AG10803 (cell line): ENCODE measurements at places on chromosomes 16 and 17.
A peak's percentile ranks its signal among the peaks of the same experiment; 100 is the strongest.

GRCh38 chr16:67773099-67773498 is 33.3 kb downstream of the RANBP10 start:
- DNase-seq, result no peak

- DNase-seq, result no peak
These were observed 292.4 kb downstream of the CPPED1 start for GRCh38 chr16:12511308-12511707.

GRCh38 chr17:82343560-82343959 is 10.0 kb upstream of the SECTM1 start:
- no peak for DNase-seq

DNA sequence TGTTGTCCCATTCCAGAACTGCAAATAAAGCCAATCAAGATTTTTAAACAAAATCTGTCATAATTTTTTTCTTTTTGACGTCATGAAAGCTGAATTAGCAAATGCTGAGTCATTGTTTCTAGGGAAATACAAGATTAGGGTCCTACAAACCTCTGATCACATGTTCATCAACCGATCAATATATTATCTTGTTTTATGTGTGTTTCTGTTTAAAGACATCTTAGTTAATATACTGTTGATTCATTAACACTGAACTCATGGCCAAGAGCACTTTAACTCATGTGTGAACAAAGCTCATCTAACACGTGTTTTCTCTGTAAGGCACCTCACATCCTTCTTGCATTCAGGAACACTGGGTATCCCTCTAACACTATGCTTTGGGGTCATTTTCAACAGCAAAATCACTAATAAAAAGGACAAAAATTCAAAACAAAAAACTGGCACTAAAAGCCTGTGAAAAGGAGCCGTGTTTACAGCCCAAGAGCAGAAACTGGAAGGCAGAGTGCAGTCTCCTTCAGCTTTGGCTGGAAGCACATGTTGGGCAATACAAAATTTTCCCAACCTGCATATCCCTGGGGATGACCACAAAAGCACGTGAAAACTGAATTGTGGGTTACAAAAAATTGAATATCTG is 102.5 kb downstream of the PARN start:
- peak; percentile 96 for DNase-seq

- DNase-seq, result no peak
These were observed 30.4 kb downstream of the CCDC182 start for GRCh38 chr17:57714665-57715180.

DNA sequence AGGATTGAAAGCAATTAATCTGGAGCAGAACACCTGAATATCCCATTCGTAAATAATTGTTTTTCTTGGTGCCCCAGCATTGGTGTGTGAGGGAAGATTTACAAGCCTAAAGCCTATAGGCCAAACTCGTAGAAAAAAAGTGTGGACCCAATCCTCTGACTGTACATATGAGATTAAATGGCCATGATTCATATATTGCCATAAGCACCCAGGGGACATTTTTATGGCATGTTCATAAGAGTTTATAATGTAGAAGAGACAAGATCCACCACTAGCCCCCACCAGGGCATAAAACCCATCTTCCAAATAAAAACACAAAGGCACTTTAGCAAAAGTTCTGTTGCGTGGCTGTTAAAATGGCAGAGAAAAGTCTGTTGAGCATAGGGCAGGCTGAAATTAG is 15.5 kb upstream of the SALL1 start:
- no peak for DNase-seq

- peak; percentile 11 for DNase-seq
These were observed 49.9 kb upstream of the COX10 start for GRCh38 chr17:14019186-14019956.

DNA sequence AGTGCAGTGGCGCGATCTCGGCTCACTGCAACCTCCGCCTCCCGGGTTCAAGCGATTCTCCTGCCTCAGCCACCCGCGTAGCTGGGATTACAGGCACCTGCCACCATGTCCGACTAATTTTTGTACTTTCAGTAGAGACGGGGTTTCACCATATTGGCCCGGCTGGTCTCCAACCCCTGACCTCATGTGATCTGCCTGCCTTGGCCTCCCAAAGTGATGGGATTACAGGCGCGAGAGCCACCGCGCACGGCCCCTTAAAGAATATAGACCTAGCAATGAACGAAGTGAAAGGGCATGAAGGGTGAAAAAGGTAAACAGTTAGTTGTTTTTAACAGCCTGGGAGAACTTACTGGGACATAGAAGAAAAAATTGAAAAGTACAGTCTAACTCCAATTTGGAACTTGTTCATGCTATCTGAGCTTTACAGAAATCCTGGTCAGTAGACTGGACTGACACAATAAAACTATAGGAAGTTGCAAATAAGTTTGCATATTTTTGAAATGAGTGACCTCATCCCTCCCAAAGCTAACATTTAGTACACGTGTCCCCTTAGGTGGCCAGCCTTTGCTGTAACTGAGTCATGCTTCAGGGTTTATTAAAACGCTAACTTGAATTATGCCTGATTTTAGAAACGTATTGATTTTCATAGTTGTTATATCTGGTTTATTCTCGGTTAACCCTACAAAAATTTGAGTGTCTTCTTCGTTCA is 1.8 kb downstream of the COG1 start:
- DNase-seq, result peak; percentile 37

DNA sequence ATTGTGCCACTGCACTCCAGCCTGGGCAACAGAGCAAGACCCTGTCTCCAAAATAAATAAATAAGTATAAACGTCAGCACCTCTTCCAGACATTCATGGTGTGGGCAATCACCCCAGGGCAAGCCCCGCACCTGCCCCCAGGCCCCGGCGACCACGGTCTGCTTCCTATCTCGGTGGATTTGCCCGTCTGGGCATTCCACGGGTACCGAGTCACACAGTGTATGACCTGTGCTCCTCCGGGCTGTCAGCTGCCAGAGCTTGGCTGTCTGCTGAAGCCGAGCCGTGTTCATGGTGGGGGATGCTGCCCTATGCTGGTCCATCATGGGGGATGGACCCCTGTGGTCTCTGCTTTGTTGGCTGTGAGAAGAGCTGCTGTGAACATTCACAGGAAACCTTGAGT is 15.4 kb downstream of the CYBC1 start:
- no peak for DNase-seq

GRCh38 chr17:76255801-76256429 is 9.2 kb upstream of the UBALD2 start:
- no peak for DNase-seq

DNA sequence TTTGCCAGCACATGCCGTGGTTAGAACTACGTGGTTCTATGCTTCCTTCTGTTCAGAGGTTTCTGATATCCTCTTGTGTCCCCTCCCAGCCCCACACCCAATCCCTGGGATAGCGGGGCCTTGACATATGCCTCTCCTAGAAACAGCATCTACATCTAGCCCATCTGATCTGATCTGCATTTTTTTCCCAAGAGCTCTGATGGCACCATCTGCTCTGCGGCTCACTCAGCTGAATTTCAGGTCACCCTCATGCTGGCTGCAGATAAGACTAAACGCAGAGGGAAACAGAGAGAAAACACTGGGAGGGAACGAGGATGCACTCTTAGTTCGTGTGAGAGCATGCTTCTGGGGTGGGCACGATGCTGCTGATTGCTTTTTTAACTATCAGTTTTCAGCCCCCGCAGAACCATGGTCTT is 10.7 kb downstream of the WIPI1 start:
- DNase-seq, result no peak

DNA sequence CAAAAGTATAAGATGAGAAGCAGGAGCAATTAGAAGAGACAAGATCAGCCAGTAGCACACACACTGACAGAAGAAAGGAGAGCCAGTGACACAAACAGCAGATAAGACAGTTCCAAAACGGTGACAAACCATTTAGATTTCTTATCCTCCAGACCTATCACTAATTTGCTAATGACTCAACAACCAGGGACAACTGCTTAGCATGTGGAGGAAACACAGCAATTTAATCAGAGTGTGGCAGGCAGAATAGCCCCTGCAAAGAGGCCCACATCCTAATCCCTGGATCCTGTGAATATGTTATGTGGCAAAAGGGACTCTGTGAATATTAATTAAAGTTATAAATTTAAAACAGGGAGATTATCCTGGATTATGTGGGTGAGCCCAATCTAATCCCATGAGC is 81.1 kb downstream of the CACNG1 start:
- DNase-seq, result no peak

DNA sequence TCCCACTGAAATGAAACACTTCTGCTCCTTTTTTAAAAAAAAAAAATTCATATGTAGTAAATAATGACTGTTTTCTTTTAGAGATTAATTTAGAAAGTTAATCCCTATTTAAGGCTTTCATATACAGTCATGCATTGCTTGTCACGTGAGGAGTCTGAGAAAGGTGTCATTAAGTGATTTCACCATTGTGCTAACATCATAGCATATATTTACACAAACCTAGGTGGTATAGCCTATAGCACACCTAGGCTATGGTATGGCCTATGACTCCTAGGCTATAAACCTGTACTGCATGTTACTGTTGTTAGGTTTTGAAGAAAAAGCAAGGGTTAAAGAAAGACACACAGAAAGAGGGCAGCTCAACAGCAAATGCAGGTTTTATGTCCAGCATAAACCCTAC is 13.7 kb downstream of the PPY start:
- no peak for DNase-seq

GRCh38 chr16:4660454-4661007 is 32.8 kb upstream of the NUDT16L1 start:
- peak; percentile 31 for DNase-seq

DNA sequence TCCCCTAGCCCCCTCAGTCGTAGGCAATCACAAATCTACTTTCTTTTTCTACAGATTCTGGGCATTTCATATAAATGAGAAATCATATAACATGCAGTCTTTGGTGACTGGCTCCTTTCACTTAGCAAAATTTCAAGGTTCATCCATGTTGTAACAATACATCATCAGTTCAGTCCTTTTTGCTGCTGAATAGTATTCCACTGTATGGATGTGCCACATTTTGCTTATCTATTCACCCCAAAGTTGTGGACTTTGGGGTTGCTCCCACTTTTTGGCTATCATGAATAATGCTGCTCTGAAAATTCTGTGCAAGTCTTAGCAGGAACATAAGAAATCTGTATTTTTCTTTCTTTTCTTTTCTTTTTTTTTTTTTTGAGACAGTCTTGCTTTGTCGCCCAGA is 39.0 kb downstream of the MRM1 start:
- no peak for DNase-seq

DNA sequence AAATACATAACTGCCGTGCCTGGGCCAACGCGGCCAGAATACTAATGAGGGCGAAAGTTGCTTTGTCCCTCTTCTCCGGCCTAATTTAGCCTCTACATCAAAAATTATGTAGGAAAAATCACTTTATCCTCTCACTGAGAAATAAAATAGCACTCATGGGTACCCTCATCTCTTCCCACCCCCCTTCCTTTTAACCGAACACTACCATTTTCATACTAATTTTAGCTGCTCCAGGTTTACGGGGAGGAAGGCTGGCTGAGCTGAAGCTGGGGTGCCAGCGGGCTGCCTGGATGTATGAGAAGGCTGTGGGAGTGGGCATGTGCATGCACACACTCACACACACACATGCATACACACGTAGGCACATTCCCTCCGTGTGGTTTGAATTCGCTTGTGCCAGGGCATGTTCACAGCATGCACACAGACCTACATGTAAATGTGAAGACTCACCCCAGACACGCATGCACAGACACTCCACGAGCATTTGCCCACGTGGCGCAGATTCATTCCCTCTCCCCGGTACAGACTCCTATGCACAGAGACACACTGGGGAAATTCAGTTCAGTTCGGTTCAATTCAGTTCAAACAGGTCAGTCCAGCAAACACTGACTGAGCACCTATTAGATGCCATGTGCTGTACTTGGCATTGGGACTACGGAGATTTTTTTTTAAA is 145.1 kb downstream of the MRM1 start:
- no peak for DNase-seq

GRCh38 chr16:50351116-50351515 is 17.7 kb downstream of the BRD7 start:
- no peak for DNase-seq

- DNase-seq, result no peak
These were observed at the start of gene ATP2A3 for GRCh38 chr17:3964203-3965117. Gene ATP2A3 (minus strand): TSS chr17:3964437. CDS start chr17:3964291, 146 bp downstream.

DNA sequence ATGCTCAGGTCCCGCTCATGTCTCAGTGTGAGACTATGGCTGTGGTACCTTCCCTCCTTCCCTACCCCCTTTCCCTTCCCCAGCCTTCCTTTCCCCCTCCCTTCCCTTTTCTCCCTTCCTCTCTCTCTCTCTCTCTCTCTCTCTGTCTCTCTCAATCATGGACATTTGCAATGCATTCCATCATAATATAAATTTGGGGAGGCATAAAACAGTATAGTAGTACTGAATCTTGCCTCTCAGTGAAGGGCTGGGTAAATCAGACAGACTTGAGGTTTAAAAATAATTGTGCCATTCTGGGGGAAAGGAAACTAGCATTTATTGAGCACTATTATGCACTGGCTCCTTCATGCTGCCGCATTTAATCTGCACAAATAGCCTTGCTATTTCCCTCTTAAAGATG is 4.3 kb downstream of the ZKSCAN2 start:
- no peak for DNase-seq

GRCh38 chr16:49763826-49764225 is 92.1 kb downstream of the ZNF423 start:
- DNase-seq, result no peak

DNA sequence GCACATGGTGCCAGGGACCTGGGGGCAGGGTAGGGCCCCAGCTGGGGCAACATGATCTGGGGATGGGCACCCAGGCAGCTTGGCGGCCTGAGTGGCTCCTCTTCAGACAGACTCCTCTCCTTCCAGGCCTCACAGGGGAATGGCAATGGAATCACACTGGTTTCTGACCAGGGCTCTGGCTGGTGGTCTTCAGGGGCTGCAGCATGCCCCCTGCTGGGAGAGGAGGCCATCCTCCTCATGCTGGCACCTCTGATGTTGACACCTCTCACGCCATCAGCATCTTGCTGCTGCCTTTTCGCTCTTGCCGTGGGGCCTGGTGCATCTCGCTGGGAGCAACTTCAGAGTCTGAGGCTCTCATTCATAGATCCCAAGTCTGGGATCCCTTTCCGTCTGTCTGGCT is 11.2 kb upstream of the GFOD2 start:
- DNase-seq, result no peak

DNA sequence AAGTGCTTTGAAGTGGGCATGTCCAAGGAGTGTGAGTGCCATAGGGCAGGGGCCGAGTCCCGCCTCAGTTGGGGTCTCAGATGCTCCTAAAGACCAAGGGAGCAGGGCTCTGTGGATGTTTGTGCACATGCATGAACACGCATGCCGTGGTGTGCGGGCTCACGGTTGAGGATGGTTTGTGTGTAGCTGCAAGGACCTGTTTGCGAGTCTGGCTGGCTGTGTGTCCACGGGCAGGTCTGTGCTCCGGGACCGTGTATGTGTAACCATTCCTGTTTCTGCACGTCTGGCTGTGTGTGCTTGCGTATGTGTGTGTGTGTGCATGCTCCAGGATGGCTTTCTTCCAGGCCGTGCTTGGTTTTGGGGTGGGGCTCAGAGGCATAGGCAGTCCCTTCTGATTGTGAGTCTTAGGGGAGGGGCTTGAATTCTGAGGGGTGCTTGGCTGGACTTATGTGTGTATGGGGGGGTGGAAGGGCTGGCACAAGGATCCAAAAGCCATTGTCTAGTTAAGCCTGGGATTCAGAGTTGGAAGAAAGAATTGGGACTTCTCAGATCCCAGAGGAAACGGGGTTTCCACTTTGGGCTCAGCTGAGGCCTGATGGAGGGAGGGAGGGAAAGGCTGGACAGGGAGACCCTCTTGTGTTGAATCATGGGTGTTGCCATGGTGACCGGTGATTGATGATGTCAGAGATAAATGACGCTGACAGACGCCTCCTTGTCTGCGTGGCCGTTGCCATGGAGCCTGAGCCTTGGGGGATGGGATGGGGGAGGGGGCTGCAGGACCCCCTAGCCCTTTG is 14.4 kb downstream of the GJD3 start:
- no peak for DNase-seq

GRCh38 chr16:85240982-85241924 is 129.0 kb upstream of the CIBAR2 start:
- DNase-seq, result no peak
